ENCODE measurements at places on chromosomes 16 and 17.

GRCh38 chr17:73272906-73273218, 11.2 kb upstream of the CPSF4L start:
- no peak for DNase-seq

- no peak for DNase-seq
These were observed 387.2 kb downstream of the SEC14L1 start for GRCh38 chr17:77527836-77528505.

DNA sequence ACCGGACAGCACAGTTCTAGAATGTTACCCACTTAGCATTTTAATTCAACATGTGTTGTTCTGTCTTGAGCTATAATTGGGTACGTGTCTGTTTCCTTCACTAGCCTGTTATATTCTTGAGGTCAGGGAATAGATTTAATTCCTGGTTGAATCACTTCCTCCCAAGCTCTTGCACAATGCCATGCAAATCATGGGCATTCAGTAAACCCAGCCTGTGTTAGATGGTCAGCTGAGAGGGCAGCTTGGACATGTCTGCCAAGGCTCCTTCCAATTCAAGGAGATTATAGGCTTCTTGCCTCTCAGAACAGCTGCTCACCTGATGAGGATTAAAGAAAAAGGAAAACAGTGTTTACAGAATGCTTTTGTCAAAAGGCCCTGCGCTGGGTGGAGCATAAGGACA, 12.6 kb downstream of the C1QTNF1 start:
- no peak for DNase-seq

- no peak for DNase-seq
These were observed 75.7 kb downstream of the NXN start for GRCh38 chr17:903691-904481.

DNA sequence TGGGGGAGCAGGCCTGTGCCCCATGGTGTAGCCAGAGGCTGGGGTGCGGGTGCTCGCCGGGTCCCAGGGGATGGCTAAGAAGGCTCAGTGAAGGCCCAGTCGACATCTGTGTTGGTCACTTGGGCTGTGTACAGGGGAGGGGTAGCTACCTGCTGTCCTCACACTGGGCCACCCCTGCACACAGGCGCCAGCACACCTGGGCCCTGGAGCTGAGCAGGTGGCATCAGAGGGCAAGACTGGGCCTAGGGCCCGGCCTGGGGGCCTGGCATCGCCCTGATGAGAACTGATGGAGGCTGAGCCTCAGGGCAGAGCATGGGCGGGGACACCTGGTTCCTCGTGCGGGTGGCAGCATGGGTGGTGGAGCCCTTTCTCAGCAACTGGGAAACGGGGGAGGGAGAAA, 870 bp upstream of the CTRB2 start:
- DNase-seq = no peak

- no peak for DNase-seq
These were observed 16.6 kb downstream of the NOD2 start for GRCh38 chr16:50709980-50710379.

- no peak for DNase-seq
These were observed 7.9 kb downstream of the MAPK8IP3 start for GRCh38 chr16:1713933-1714332.

GRCh38 chr17:3914312-3914670, 2.0 kb downstream of the P2RX1 start:
- DNase-seq = no peak

- DNase-seq = no peak
These were observed 3.9 kb upstream of the SPATA32 start for GRCh38 chr17:45265821-45266220.

DNA sequence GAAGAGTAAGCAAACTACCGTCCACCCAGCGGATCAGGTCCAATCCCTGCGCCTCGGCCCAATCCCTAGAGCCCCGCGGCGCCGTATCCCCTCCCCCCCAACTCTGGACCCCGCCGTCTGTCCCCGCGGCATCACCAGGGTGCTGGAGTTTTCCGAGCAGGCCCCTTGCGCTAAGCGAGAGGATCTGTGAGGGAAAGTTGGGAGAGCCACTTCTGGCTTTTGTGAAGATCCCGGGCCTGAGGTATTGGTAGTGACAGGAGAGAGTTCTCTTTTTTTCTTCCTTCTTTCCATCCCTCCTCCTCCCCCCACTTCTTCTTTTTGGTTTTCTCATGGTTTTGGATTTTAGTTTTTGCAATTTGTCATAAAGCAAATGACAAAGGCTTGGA, 3.5 kb upstream of the DLX4 start:
- no peak for DNase-seq

- no peak for DNase-seq
These were observed 27.5 kb downstream of the GSE1 start for GRCh38 chr16:85640585-85640984.

- DNase-seq = no peak
These were observed 5.3 kb downstream of the DRC7 start for GRCh38 chr16:57699899-57700298.
